ENCODE measurements at places on chromosomes 12 and 14. TPM values are rescaled to one million over a fixed set of nuclear protein-coding genes. Genes with fewer than 3 reads are reported as not detected.

DNA sequence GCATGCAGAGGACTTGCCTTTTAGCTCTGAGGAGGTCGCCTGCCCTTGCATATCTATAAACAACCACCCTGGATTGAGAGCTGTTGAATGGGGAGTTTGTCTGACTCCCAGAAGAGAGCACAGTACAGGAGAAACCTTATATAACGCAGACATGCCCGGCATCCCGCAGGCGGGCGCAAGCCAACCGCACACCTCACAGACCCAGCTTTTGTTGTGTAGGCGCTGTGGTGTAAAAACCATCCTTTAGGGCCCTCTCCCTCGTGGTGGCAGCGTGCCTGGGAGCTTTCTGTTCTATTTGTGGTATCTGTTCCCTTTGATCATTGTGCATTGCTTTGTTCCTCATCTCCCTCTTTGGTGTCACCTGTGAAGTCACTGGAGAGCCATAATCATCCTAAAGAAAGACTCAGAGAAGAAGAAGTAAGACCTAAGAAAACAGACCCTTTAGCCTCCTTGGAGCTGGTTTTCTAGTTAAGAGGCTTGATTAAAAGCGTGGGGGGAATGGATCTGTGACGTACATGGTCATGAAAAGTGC lies 77.7 kb downstream of the ETV6 start:
- DNase-seq = no peak

DNA sequence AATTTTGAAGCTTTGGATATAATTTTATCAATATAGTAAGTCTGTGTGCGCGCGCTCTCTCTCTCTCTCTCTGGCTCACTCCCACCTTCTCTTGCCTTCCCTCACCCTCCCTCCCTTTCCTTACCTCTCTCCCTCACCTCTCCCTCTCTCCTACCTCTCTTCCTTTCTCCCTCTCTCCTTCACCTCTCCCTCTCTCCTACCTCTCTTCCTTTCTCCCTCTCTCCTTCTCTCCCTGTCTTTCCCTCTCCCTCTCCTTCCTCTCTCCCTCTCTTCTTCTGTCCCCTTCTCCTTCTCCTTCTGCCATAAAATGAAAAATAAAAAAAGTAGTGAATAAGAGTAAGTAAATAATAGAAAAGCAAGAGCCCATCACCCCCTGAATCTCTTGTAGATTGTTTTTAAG lies 9.0 kb upstream of the NUDT4 start:
- DNase-seq = no peak

DNA sequence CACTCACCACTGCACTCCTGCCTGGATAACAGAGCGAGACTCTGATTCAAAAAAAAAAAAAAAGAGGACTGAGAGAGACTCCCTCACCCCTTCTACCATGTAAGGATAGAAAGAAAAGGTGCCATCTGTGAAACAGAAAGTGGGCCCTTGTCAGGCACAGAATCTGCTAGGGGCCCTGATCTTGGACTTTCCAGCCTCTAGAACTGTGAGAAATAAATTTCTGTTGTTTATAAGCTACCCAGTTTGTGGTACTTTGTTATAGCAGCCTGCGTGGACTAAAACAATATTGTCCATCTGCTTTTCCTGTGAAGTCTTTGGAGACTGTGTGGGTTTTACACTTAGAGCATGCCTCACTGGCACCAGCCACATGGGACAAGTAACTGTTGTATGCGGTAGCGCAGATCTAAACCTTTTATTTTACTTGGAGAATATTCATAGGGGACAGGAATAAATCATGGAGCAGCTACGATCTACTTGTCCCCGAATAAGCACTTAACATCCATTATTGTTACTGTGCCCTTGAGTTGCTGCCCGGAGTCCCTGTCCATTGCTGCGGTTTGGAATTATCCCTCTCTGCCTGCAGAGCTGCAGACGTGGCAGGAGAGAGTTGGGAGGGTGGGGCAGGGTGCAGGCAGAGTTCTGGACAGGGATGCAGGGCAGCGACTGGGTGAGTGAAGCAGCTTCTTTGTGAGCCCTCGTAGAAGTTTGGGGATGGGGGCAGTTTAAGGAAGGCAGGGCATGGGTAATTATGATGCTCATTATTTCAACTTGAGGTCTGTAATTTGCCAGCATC lies 52.4 kb upstream of the STON2 start:
- peak; percentile 38 for DNase-seq

GRCh38 chr14:77590845-77591485 lies 25.5 kb downstream of the SPTLC2 start:
- no peak for DNase-seq

DNA sequence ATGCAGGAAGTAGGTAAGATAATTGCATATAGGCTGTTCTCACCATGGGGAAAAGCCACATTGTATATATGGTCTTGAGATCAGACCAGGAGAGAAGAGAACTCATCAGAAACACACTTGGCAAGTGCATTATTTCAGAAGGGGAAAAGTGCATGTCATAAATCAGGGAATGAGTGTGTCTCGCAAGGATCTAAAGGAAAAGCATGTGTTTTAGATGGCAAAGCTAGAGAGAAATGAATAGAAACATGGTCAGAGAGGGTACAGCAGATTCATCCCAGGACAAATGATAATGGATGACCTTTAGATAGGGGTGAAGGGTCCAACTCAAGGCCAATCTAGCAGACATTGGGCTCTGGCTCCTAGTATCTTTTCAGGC lies 230.2 kb upstream of the NAV3 start:
- DNase-seq = no peak

DNA sequence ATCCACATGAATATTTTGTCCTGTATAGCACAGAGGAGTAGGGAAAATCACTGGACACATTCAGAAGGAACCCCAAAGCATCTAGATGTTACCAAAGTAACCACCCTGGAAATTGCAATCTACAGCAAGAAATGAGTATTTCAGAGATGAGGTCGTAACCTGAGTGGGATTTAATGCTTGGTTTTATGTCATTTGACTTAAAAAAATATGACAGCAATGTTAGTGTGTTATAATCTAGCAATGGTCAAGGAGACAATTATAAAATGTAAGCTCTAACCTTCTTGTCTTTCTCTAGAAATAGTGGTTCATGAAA lies 256.6 kb downstream of the NAV3 start:
- no peak for DNase-seq

- DNase-seq = no peak
Observed at GRCh38 chr14:71245659-71246361, 338.6 kb downstream of the PCNX1 start.

GRCh38 chr12:16399101-16399500 lies 51.7 kb downstream of the MGST1 start:
- no peak for DNase-seq

The SCN8A gene
- 0.33 TPM for total RNA-seq

The LRP1-AS gene
- 1.1 TPM for total RNA-seq

The ZNF839 gene
- 4.0 TPM for total RNA-seq

DNA sequence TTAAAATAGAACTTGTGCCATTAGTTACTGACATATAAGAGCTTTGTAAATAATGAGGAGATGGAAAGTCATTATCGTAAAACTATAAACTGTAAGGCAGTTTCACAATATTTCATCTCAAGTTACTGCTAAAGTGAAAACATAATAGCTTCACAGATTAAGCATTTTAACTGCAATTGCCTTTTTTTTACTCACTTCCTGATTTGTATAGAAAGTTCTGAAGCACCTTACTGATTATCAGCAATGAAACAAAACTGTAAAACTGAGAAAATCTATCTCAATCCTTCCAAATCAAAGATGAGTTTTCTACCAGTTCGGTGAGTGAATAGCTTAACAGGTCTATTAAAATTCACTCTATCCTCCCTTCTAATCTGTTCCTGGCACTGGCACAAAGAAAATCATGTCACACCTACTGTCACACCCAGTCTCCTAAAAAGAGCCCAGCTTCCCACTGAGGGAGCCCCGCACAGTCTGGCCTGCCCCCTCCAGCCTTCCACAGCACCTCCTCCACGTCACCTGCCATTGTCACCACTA lies 161.4 kb upstream of the ABCD2 start:
- DNase-seq = no peak

The TAS2R10 gene
- 1.4 TPM for total RNA-seq

DNA sequence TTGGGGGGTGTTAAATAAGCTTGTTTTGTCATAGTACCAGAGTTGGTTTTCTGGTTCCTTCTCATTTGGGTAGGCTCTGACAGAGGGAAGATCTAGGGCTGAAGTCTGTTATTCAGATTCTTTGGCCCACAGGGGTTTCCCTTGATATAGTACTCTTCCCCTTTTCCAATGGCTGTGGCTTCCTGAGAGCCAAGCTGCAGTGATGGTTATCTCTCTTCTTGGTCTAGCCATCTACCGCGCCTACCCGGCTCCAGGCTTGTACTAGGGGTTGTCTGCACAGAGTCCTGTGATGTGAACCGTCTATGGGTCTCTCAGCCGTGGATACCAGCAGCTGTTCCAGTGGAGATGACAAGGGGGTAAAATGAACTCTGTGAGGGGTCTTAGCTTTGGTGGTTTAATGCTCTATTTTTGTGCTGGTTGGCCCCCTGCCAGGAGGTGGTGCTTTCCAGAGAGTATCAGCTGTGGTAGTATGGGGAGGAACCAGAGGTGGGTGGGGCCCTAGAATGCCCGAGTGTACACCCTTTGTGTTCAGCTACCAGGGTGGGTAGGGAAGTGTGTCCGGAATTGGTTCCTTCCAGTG lies 209.7 kb downstream of the GPHN start:
- peak; percentile 45 for DNase-seq

DNA sequence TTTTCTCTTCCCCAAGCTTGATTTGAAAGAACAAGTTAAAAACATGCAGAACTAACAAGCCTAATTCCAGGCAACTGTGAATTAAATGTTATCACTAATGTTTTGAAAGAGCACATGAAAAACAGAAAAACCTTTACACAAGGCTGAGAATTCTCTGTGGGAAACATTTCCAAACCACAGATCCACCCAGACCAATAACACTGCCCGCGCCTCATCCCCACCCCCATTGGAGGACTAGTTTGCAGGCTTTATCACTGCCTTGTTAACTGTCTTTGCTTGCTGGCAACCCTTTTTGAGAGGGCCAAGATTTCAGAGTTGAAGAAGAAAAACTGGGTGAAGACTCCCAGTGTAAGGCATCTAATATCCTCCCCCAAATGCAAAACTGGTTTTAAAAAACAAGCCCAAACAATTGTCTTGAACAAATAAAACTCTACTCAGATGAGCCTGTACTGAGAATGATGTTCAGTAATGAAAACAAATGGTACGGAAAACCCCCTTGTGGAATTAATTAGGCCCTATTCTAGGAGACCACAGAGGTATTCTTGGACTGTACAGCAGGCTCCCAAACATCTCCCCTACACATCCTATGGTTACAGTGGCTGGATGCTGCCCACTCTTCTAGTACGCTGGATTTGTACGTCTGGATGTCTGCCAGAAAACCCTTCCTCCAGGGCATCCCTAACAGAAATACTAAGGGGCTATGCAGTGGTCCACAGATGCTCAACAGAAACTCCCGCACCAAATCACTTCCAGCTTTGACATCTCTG lies 5.8 kb downstream of the MAX start:
- DNase-seq = no peak

- DNase-seq = peak; percentile 93
Observed at GRCh38 chr14:64764641-64765520, 60.7 kb downstream of the PLEKHG3 start.

GRCh38 chr12:5088586-5089264 lies 45.0 kb downstream of the KCNA5 start:
- peak; percentile 24 for DNase-seq

Data from SJCRH30 (cell line).